Suprapubic skin (tissue), 4 donors: ENCODE measurements at places on chromosomes 3 and 15.

DNA sequence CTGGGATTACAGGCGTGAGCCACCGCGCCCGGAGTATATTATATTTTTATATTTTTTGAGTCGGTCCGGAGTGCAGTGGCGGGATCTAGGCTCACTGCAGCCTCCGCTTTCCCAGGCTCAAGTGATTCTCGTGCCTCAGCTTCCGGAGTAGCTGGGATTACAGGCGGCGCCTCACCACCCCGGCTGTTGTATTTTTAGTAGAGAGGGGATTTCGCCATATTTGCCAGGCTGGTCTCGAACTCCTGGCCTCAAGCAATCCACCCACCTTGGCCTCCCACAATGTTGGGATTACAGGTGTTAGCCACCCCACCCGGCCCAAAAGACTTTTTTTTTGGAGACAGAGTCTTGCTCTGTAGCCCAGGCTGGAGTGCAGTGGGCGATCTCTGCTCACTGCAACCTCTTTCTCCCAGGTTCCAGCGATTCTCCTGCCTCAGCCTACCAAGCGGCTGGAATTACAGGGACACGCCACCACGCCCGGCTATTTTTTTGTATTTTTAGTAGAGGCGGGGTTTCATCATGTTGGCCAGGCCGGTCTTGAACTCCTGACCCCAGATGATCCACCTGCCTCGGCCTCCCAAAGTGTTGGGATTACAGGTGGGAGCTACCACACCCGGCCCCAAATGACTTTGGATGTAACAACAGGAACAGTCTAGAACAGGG is 1.0 kb downstream of the ZNF589 start:
- peak; percentile 61 for DNase-seq

GRCh38 chr3:58867621-58868020 is 182.2 kb downstream of the CFAP20DC start:
- DNase-seq: no peak

GRCh38 chr15:83745771-83746170 is 91.8 kb downstream of the ADAMTSL3 start:
- no peak for DNase-seq

DNA sequence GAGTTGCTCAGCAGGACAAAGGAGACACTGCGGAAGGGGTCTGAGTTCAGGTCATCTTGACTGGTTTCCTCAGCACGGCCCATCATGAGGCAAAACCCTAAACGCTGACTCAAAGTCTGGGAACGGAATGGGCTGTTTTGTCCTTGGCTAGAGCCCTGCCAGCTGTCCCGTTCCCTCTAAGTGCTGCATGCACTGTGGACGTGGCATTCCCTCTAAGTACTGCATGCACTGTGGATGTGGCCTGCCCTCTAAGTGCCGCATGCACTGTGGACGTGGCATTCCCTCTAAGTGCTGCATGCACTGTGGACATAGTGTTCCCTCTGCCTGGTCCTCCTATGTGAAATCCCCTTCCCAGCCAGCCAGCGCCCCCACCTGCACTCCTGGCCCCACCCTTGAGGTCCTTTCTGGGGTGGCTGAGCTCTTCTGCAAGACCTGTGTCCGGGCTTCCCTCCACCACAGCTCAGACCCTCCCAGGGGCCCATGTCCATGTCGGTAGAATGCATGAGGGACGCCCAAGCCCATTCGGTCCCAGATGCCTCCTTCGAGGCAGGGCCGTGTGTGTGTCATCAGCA is 36.7 kb downstream of the TM2D3 start:
- no peak for DNase-seq

GRCh38 chr3:62332835-62333244 is 40.5 kb downstream of the FEZF2 start:
- DNase-seq: no peak

GRCh38 chr3:171458071-171458863 is 1.9 kb downstream of the TNIK start:
- no peak for DNase-seq

DNA sequence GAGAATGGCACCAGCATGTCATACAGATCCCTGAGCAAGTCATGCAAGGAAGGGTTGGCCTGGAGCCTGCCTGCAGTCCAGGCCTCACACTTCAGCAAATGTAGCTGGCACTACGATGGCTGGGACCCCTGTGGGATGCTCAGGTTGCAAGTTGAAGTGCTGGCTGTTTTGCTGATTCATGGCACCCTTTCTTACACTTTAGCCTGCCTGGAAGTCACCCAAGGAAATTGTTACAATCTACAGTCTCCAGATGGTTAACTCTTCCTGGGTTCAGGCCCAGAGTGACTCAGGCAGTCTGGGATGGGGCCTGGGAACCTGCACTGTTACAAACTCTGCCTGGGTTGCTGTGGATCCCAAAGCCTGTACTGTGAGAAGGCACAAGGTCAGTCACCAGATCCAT is 91.0 kb upstream of the SLC6A11 start:
- DNase-seq: no peak

DNA sequence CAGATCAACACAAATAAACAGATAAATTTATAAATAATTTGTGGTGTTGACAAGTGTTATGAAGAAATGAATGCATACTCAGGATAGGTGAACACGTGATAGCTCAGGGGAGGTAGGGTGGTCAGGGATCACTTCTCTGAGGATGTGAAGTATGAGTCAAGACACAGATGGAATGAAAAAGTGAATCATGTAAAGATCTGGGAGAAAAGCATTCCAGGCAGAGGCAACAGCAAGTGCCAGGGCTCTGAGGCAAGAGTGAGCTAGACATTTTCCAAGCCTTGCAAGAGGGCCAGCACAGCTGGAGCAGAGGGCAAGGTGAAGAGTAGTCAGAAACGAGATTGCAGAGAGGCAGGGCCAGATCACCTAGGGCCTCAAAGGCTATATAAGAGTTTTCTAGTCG is 177.8 kb downstream of the WNT5A start:
- no peak for DNase-seq

GRCh38 chr15:36294359-36294758 is 285.1 kb upstream of the CDIN1 start:
- no peak for DNase-seq

DNA sequence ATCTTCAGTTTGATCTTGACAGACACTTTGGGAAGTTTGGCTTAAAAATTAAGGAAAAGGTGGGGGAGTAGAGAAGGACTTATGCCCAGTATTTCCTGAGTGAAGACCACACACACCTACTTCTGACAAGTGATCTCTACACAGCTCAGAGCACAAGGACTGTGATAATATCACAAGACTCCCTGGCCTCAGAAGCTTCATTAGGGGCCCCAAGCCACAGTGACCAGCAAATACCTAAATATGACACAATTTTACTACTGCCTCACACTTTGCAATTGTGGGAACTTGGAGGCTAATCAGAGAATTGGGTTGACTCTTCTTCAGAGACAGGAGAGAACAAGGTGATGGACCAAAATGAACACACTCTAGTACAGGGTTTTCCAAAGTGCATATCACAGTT is 2.6 kb downstream of the ILDR1 start:
- no peak for DNase-seq

DNA sequence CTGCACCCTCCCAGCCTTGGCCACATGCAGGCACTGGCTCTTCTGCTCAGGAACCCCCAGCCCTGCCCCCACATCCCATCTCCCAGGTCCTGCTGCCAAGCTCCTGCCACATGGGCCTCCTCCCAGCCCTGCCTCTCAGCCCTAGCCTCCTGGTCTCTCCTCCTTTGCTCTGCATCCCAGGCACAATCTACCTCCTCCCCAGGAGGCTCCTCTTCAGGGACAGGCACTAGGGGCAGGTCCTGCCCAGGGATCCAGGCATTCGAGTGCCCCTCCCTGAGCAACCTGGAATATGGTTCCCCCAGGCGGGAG is 12.4 kb downstream of the DNAJB8 start:
- no peak for DNase-seq

DNA sequence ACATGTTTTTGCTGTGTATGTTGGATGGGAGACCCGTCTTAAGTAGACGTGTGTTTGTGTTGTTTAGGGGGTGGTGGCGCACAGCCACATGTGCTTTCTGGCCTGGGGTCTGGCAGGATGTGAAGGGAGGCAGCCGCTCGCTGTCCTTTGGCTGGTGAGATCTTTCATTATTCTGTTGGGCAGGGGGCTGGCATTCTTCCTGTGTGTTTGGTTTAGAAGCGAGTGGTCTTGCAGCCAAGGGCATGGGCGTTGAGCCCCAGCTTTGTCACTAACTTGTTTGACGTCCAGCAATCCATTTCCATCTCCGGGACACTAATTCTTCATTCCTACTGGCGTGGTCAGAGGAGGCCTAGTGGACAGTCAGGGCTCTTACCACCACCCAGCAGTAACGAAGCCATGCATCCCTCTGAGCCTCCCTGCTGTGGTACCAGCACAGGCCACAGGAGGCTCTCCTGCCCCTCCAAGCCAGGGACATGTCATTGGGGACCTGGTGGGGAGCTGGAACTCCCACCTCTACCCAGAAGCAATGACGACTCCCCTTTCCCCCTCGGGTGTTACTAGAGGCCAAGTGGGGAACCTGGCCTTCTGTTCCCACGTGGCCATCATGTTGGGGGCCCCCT is 10.7 kb downstream of the THSD4 start:
- no peak for DNase-seq

- no peak for DNase-seq
Observed at GRCh38 chr3:40173227-40173721, 136.2 kb upstream of the EIF1B start.

DNA sequence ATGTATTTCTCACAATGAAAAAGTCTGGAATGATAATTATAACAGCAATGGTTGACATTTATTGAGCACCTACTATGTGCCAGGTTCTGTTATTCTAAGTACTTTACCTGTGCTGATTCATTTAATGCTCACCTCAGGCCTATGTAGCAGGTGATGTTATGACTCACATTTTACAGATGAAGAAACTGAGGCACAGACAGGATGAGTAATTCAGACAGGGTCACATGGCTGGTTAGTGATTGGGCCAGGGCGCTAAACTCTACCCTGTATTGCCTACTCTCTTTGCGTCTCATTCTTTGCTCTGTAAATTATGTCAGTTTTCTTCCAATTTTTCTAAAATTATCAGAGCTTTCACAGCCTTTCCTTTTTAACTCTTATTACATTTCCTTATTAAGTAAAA is 98.3 kb downstream of the PIK3R4 start:
- no peak for DNase-seq

- DNase-seq: no peak
Observed at GRCh38 chr3:5198986-5199731, 11.7 kb downstream of the EDEM1 start.

- no peak for DNase-seq
Observed at GRCh38 chr3:163347944-163348343, 1730.4 kb downstream of the SI start.

- no peak for DNase-seq
Observed at GRCh38 chr15:51226576-51227210, 111.7 kb downstream of the CYP19A1 start.
